Stimulated activated CD4-positive, alpha-beta T cell treated with anti-CD3 and anti-CD28 coated beads, Interleukin-4, amount 100 ng/mL, for 24 hours (primary cell): ENCODE measurements at places on chromosomes 6 and 20.
A peak's percentile ranks its signal among the peaks of the same experiment; 100 is the strongest.

DNA sequence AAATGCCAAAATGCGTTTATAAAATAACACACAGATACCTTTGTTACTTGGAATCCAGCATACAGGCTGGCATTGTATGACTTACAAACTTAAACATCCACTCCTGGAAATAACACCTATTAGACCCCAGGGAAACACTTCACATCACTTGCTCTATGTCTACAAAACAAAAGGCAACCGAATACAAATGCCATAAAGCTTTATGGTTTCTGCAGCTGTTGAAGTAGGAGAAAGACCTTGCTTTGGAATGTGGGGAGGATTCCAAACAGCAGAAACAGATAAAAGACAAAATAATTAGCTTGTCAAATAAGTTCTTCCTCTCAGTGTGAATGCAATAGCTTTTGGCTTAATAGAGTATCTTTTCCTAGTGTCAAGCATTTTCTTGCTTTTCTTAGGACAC is 9.8 kb upstream of the AMD1 start:
- no peak for DNase-seq

DNA sequence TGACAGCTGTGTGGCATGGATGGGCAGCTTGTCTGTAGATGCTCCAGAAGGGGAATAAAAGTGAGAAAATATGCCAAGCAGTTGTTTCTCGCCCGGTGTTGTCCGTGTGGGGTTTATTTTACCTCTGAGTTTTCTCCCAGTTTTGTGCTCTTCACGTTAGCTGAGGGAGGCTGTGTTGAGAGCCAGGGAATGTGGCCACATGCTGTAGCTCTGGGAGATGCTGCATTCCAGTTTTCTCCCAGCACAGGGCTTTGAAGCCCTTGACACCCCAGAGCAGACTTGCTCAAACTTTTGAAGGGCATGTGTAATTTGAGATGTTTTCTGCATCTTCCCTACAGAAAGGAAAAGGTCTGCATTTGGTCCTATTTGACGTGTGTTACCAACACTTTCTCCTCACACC is 67.7 kb downstream of the RREB1 start:
- no peak for DNase-seq

DNA sequence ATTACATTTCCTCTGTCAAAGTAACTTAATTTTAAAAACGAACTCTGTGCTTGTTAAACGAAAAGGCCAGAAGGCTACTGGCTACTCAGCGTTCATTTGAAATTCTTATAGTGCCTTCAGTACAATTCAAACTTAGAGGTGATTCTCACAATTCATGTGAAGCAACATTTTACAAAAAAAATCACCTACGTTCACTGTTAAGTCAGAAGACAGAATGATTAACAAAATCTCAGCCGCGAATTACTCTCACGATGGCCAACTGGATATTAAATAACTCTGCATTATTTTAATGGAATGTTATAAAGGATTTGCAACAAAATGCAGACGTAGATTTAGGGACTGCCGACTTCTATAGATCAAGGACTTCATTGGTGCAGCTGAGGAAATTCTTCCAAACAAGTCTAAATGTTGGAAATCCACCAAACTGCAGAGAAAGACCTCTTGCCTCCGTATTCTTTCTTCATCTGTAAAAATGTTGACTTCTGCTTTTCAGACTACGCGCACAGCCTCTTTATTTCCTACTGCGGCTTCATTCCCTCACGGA is 1.6 kb upstream of the QKI start:
- DNase-seq, result no peak

DNA sequence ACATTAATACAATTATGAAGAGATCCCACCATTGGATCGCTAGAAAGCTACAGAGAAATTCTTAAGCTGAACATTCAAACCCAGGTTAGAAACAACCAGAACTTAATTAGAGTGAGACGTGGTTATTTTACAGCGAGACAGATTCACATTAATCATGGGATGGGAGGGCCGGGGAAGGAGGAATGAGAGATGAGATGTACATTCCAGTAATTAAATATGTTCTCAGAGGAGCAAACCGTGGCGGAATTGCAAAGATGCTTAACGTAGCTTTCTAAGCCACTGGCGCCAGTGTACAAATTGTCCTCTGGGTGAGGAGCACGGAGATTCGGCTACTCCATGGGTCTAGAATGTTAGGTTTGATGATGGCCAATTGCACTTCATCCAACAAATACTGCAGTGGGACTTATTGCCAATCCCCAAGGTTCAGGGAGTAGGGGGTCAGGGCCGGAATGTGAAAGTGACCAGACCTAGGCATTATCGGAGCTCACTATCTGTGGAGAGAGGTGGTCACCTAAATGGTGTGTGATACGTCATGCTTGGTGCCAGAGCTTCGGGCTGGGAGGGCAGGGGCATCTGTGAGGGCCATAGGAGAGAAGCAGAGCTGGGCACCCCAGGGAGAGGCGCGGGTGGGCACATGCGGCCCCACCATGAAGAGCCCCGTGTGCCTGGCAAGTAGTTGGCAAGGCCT is 114.7 kb downstream of the EDN3 start:
- DNase-seq, result no peak

GRCh38 chr6:163195721-163196691 is 218.5 kb upstream of the QKI start:
- DNase-seq, result no peak

- DNase-seq, result no peak
These were observed 17.4 kb upstream of the PBOV1 start for GRCh38 chr6:138235693-138236092.

GRCh38 chr20:35702051-35702823 is 3.0 kb downstream of the ROMO1 start:
- no peak for DNase-seq

DNA sequence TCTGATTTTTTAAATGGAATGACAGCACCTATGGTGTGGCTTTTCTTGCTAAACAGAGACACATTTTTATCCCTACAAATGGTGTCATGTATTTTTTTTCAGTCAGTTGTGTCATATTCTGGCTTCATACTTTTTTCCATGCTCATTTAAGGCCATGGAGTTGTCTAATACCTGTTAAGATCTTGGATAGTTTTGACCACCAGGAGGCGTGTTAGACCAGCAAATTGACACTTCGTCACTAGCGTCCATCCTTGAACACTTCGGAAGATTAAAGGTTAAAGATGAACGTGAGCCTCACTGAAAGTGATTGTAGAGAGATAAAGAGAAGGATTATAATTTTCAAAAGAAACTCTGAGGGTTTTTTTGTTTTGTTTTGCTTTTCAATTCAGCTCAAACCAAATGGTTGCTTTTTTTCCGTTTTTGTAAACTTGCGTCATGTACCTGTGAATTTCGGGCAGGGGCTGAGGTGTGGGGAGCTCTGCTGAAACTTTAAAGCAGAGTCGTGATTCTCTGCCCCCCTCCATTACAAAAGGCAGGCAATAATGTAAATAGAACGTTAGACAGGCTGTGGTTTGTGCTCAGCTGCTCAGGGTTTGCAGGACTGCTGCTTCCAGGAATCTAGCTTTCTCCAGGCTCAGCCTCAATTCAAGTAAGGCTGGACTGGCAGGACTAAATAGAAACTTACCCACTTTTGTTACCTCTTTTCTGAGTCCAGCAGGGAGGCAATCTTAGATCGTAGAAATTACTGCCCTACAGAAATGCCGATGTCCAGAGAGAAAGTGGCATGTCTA is 245.1 kb downstream of the FOXA2 start:
- peak; percentile 9 for DNase-seq

- DNase-seq, result no peak
These were observed 257.8 kb downstream of the GMPR start for GRCh38 chr6:16496210-16496609.

DNA sequence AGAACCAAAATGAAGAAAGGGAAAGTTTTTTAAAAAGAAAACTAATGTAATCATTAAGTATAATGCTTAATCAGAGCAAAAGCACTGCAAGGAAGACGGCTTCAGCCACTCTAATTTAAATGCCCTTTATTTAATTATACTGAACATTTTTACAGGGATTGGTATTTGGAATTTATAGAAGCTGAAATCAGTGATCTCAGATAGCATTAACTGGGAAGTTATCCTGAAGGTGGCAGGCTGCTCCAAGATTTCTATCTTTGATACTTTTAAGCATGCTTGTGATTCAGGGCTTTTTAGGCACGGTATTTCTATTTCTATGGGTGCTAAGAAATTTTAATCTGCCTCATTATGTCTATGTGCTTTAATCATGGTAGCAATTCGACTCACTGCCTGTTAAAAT is 1.3 kb upstream of the NDUFAF4 start:
- no peak for DNase-seq

DNA sequence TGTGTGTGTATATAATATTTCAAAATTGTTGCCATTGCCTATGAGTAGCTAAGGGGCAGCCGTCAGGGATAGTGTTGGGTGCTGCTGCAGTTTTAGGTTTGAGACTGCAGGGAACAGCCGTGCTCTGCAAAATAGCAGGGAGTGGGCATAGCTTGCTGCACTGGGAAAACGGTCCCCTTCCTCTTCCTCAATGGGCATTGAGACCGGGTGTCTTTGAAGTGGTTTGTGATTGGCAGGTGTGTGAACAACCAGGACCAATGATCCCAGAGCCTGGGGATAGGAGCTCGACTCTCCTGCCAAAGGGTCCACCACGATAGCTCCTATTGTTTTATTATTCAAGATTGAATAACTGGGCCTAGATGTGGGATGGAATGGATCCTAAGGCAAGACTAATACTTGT is 5.1 kb upstream of the EBF4 start:
- DNase-seq, result no peak

DNA sequence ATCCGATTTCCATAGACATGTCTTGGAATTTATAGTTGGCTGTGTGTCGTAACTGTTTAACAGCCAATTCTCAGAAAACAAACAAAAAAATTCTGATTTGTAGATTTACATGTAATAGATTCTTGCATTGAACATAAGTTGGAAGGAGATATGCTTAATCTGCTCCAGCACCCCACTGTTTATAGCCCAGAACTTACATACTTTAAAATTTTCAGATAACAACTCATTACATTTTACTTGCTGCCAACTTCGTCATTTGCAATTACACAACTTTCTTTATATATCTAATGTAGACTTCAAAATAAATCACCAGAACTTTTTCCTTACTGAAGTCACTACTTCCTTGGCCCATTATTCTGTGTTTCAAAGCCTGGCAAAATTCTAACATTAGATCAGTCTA is 472.3 kb upstream of the EYS start:
- no peak for DNase-seq

GRCh38 chr6:128600397-128600951 is 80.1 kb upstream of the PTPRK start:
- no peak for DNase-seq

DNA sequence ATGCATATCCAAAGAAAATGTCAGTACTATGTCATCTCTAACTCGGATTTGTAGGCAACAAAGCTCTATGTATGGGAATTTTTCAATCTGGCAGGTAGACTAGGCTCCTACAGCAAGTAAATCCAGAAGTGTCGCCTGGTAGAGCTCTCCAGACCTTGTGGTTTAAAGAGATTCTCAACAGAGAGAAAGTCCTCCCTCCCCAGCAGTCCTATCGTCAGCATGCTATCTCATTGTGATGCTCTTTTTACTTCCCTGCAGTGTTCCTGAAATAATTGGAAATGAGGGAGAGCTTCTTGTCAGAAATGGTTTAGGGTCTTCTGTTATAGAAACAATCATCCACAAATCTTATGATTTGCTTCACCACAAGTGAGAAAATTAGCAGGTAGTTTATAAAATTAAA is 395.4 kb downstream of the FRK start:
- DNase-seq, result no peak

GRCh38 chr6:127300411-127300810 is 33.7 kb downstream of the RNF146 start:
- no peak for DNase-seq

DNA sequence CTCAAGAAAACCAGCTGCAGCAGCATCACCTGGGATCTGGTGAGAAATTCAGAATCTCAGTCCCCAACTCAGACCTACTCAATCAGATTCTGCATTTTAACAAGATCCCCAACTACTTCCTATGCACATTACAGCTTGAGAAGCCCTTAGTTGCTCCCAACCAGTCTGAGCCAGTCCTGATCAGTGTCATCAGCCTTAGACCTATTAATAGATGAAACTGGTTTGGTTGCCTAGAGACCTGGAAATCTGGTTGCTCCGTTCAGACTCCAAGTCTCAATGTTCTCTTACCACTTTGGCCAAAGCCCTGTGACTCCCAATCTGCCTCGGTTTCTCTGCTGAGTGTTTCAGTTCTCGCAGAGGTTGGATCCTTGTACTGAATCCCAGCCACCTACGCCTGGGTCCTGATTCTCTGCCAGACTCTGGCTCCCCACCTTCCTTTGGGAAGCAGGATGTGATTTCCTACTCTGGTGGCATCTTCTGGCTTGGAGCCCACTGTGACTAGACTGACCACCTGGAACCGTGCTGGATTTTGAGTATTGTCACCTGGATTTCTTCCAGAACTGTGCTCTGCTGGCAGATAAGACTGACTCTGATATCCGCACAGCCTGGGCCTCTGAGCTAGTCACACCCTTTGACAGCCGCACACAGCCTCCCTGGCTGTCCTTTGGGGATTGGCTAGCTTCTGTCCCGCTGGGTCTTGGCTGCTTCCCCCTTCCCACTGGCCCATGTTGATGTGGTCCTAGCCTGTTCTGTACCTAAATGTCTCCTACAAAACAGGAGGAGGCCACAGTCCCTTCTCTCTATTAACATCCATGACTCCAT is 20.3 kb upstream of the ATXN1 start:
- DNase-seq, result no peak

GRCh38 chr6:8389036-8389818 is 46.1 kb downstream of the SLC35B3 start:
- DNase-seq, result no peak

GRCh38 chr6:12147557-12148316 is 135.6 kb downstream of the HIVEP1 start:
- DNase-seq, result no peak

GRCh38 chr20:41427833-41428232 is 61.2 kb upstream of the EMILIN3 start:
- DNase-seq, result no peak

DNA sequence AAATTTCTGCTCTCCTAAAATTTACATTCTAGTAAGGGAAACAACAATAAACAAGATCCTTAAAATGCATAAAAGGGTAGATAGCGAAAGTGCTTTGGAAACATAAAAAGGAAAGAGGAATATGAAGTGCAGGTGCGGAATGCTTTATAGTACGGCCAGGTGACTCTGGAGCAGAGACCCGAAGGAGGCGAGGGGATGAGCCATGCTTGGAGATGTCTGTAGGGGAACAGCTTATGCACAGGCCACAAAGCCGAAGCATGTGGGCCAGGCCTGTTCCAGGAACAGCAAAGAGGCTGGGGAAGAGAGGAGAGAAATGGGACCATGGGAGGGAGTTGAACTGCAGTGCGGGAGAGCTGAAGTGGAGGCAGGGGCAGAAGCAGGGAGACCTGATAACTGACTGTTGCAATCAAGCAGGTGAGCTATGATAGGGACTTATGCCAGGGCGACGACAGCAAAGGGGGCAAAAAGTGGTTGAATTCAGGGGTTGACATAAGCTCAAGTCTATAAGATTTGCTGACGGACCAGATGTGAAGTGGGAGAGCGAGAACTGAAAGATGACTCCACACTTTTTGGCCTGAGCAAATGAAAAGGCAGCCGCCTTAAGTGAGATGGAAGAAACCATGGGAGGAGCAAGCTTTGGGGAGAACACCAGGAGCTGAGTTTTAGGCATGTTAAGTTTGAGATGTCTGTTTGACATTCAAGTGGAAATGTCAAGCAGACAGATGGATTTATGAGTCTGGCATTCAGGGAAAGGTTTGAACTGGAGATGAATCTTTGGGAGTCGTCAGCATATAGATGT is 83.1 kb downstream of the CNBD2 start:
- no peak for DNase-seq
